ENCODE measurements at places on chromosomes 3 and 15.

DNA sequence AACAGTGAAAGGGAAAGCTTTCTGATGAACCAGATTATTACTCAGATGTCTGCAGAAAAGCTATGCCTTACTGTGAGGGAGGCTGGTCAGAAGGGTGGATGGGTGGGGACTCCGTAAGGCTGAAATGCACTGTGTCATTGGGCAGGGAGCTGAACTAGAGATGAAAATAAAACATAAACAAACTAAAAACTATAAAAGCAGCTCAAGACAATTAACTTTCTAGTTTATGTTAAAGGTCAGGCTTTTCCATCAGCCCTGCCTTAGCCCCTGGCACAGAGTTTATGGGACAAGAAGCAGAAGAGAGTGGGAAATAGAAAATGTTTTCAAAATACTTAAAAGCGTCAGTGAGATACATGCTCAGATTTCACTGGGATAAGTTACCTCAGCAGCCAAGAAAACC, 310.0 kb upstream of the UBE2E2 start:
- no peak for DNase-seq

GRCh38 chr3:133527081-133527715, 46.3 kb upstream of the CDV3 start:
- no peak for DNase-seq

DNA sequence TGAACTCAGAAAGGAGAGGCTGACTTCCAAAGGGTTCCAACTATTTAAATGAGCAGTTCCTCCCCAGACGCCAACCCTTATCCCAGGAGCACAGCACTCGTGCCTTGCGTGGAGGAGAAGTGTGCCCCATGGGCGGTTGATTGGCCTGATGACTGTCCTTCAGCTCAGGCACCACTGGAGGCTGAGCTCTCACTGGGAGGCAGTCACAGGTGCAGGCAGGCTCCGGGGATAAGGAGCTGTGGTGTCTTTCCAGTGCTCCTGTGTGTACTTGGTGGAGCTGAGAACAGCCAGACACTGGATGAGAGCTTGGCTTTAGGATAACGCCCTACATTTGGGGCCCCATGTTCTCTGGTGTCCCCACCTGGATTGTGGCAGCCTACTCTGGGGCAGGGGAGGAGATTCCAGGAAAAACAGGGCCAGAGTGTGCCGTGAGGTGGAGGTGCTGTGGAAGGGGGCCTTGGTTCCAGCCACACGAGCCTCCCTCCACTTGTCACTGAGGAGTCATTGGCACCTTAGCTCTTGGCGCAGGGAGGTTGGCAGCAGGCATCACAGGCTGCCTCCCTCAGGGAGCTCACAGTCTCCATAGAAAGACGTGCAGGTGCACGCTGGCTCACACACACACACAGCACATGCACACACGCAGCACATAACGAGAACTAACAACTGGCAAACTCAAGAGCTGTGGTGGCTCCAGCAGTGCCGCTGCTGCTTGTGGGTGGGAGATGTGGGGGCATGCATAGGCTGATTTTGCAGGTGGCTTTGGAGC, 22.7 kb upstream of the EPHB3 start:
- DNase-seq: no peak

- no peak for DNase-seq
Measured at GRCh38 chr3:99846477-99847160, 29.0 kb downstream of the CMSS1 start.

DNA sequence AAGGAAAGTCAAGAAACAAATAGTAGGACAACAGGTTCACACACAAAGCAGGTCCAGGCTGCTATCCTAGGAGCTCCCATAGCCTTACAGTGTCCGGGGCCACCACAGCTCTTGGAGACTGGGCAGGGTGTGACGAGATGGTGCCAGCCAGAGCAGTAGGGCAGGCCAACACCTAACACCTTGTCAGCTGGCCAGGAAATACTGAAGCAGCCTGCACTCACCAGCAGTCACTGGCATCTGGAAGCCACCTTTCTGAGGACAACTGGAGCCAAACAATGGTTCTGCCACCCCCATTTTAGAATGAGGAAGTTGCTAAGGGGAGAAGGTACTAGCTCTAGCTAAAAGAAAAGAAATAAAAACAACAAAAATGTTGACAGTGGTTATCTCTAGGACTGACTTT, 47.2 kb downstream of the CCDC12 start:
- no peak for DNase-seq

DNA sequence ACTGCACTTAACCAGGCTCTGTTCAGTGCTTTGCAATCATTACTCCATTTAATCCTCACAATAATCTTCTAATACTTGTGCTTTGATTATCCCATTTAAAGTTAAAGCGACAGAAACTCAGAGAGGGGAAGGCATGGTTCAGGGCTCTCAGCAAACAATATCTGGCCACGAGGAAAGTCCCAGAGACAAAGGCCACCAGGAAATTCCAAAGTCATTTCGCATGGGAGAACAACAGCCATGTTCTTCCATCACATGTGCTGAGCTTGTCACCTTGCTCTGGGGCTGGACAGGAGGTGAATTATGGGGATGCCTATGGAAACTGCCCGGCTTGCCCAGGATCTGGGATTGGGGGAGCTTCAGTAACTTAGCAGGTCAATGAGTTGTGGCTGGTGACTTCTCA, 66.2 kb upstream of the HRH1 start:
- no peak for DNase-seq

DNA sequence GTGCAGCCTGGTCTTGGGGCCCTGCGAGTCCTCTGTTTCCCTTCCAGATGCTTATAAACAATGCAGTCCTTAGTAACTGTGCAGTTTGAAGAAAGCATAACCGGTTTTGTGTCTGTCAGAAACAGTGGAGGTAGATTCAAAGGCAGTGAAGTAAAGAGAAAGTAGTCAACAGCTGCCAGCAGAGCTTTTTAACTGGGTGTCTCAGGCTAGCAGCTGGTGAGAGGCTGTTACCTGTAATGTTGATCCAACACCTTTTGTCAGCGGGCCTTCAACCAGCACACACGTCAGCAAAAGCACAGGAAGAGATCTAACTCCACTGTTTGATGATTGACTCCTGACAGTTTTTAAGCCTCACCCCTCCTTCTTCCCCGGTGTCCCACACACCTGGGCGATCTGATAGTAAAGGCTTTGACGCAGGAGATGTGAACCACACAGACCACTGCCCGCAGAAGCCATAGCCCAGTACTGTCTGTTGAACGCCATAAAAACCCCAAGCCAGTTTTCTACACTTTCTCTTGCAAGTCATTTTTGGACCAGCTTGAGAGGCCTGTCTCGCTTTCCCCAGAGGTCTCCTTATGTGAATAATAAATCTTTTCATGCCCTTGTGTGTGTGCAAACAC, 178.0 kb downstream of the FMN1 start:
- DNase-seq: no peak

DNA sequence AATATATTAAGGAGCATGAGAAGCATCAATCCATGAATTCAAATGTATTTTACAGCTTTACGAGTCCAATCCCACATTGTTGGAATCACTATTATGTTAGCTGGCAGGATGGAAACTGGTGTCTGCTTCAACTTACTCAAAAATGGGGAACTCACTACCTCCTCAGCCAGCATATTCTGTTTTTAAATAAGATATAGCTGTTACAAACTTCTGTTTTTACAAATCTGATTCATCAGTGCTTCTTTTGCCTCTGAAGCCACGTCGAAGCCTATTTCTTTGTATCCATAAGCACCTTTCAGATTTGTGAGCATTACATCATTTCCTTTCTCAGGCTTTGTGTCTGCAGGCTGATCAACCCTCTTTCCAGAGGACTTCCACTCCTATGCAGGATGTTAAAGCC, 105.9 kb downstream of the TPRG1 start:
- no peak for DNase-seq

DNA sequence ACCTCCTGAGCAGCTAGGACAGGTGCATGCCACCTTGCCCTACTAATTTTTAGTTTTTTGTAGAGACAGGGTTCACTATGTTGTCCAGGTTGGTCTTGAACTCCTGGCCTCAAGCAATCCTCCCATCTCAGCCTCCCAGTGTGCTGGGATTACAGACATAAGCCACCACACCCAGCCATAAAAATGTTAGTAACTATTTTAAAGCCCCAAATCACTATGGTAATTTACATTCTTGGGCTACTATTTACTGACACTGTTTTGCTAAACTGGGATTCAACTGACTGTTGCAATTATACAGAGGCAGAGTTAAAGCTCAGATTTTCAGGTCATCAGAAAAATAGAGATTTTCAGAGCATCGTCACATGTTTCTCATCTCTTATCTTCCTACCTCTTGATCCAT, 258.6 kb downstream of the FEZF2 start:
- no peak for DNase-seq

- no peak for DNase-seq
Measured at GRCh38 chr15:71639471-71639870, 170.9 kb upstream of the NR2E3 start.

GRCh38 chr15:90986790-90987507, 7.4 kb downstream of the PRC1 start:
- DNase-seq: no peak

DNA sequence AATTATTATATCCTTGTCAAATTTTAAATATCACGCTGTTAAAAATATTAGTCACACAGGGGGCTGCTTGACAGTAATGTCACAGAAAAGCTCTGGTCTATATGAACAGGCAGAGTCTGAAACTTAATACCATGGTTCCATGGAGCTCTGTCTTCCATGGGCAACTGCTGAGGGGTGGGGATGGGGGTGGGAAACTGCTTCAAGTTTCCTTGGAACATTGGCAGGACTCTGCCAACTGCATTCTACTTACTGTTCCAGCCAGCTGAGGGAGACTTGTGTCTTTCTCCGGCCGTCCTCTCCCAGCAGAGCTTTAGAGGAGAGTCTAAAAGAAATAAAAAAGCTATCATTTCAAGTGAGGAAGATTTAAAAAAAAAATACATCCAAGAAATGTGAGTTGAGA, 348.7 kb downstream of the ZIC1 start:
- no peak for DNase-seq

DNA sequence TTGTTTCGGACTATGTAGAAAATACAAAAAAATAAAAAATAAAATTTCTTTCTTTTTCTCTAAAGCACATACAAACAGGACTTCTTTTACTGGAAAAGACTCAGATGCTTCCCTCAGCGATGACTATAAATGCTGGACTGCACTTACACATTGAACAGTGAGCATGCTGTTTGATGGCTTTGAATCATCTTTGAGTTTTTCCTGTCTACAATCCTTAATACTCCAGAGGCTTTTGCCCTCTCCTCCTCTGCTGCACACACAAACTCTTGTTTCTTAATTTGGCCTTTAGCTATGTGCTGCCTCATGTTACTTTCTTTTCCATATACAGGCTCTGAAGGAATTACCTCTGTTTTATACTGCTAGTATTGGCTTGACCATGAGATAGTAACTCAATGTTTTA, 575.1 kb downstream of the EPHA3 start:
- DNase-seq: no peak

GRCh38 chr3:1696669-1697275, 401.9 kb upstream of the CNTN4 start:
- no peak for DNase-seq

GRCh38 chr3:110420158-110420641, 651.4 kb upstream of the NECTIN3 start:
- no peak for DNase-seq

DNA sequence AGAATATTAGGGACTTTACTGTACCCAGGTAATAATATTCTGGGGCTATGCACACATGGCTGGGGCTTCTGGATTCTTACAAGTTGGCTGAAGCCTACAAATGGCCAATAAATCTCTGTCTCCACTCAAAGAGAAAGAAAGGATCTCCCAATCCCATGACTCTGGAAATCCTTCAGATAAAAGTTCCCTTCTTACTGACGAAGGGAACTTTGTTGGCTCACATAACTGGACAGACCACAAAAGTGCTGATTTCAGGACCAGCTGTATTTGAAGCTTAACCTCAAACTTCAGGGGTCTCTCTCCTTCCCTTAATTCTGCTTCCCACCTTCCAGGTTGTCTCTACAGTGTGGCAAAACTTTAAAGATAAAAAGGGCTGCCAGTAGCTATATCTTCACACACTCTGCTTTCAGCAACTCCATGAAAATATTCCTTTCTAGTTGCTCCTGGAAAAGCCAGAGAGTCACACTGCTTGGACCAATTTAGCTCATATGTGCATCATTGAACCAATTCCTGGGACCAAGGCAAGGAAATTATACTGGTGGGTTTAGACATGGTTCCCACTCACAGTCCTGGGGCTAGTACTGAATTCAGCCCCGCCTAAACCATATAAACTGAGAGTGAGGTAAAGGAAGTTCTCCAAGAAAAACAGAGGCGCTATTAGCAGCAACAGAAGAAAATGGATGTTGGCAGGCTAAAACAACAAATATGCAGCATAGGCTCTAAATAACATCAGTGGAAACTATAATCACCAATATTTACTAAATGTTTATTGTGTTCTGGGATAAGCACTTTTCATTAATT, 290.0 kb upstream of the GADL1 start:
- DNase-seq: no peak

DNA sequence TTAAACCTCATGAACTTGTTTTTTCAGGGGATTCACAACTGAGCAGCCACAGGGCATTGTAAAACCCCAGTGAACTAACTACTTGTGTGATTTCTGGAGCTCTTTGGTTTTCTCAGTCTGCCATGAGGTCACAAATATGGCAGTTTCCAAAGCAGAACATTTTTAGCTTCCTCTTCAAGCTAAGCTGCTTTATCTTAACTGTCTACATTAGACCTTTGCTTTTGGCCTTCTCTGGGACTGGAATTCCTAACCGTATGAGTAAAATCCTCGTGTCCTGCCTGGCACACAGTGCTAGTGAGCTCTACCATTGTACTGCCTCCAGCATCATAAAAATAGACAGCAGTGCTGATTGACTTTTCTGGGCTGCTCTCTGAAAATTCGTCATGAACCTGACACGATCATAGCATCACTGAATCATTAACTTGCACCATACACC, 22.1 kb downstream of the CDIN1 start:
- DNase-seq: no peak

GRCh38 chr3:66477856-66478255, 23.0 kb downstream of the LRIG1 start:
- DNase-seq: no peak

DNA sequence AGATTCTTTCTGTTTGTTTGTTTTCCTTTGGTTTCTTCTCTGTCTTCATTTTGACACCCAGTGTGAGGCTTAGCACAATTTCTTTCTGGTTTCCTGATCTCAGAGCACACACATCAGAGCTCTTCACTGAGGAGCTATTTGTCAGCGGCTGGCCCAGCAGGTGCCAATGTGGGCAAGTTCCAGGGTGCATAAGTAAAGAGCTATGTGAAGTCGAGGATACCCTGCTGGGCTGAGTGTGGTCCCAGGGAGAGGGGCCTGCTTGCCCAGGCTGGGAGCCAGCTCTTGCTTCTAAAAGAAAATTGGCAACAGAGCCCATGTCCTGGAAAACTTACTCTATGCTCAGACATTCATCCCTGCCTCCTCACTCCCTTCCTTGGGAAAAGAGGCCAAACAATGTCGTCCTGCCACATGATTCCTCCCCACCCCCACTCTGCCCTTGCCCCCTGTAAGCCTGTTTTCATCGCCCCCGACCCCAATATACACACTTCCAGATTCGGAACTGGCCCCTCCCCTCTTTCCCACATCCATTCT, 101.2 kb downstream of the ST8SIA2 start:
- no peak for DNase-seq
